ENCODE measurements at places on chromosomes 2 and 18.

DNA sequence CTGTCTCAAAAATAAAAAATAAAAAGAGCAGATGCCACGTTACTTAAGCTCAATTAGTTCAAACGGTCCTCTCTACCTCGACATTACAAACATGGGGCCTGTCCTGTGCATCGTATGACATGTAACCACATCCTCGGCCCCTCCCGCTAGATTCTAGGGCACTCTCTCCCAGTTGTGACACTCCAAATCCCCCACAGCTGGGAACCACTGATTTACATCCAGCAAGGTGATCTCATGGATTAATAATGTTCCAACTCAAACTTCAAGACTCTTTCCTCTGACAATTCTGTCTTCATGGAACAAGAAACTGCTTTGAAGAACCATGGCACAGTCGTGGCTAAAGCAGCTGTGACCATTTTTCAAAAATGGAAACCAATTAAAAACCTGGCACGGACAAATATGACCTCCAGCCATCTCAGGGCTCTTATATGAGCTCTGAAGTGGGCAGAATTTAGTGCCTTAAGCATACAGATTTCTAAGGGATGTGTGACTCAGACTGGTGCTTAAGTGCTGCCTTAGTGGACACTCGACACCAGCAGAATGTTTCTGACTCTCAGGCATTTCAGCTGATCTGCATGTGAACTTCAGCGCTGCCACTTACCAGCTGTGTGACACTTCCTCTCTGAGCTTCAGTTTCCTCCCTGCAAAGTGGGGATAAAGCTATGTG is 31.7 kb upstream of the ASAP2 start:
- DNase-seq: no peak

DNA sequence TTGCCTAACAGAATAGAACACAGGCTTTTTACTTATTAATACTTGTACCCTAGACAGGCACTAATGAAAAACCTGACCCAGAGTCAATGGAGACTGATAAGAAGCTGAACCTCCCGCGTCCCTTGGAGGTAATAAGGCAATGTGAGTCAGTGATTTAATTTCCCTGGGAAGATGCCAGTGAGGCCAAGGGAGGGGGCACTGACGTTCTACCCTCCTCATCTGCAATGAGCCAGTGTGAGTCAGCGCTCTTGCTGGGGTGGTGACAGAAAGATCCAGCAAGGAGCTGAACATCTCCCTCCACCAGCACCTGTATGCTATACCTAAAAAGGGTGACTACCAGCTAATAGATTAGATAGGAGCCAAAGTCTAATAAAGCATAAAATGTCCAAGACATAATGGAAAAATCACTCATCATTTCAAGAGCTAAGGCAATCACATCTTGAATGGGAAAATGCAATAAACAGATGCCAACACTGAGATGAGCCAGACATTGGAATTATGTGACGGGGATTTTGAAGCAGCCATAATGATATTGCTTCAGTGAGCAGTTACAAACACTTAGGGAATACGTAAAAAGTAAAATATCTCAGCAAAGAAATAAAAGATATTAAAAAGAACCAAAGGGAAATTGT is 116.9 kb downstream of the TPGS2 start:
- no peak for DNase-seq

- no peak for DNase-seq
Observed at GRCh38 chr18:76643199-76643598, 148.2 kb upstream of the ZNF516 start.

- peak; percentile 28 for DNase-seq
Observed at GRCh38 chr2:164840930-164841718, 499 bp downstream of the COBLL1 start.

DNA sequence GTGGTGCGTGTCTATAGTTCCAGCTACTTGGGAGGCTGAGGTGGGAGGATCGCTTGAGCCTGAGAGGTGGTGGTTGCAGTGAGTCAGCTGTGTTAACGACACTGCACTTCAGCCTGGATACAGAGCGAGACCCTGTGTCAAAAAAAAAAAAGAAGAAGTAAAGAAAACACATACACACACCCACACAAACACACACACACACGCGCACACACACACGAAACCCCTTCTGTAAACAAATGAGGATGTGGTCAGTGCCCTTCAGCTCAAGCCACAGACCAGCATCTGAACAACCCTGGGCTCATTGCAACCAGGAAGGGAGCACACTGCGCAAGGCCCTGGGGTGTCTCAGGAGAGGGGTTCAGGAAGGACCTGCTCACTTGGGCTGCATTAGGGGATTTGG is 47.9 kb upstream of the KCNF1 start:
- DNase-seq: peak; percentile 59

DNA sequence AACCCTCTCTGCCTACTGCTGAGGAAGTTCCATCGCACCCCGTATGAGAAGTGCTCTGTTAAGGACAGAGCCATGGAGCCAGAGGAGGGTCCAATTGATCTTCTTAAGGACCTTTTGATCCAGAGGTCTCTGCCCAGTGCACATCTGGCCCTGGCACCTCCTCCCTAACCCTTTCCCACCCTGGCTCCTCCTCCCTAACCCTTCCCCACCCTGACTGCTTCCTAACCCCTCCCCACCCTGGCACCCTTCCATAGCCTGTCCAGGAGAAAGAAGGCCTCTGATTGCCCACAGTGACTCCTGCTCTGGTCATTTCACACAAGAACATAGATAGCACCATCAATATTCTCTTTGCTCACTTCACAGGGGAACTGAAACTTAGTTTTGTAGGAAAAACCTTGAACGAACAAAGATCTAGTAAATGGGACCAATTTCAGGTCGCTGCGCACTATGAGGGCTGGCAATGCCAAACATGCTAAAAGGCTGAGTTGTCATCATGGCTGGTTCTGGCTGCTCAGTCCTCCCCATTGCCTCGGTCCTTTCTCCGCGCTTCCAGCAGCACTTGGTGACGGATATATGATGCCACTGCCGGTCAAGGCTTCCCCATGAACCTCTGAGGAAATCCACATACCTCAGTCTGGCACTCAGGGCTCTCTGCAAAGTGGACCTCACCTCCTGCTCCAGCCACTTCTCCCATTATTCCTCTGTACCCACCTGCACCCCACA is 49.2 kb downstream of the PKDCC start:
- DNase-seq: peak; percentile 65

DNA sequence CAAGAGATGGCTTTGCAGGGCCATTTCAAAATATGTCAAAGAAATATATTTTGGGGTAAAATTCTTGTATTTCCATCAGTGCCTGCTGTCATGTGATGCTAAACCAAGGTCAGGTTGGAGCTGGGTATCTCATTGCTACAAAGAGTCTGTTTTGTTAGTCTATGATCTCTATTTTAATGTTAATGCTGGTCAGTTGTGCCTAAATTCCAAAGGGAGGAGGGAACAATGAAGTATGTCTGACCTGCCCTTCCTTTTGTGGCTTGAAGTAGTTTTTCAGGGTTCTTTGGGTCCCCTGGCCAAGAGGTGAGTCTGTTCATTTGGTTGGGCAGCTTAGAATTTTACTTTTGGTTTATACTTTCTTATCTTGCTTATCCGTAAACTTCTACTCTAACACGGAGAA is 61.6 kb upstream of the DYNAP start:
- DNase-seq: no peak

GRCh38 chr18:11035814-11036495 is 113.4 kb downstream of the PIEZO2 start:
- DNase-seq: no peak

GRCh38 chr2:170260188-170260587 is 82.2 kb downstream of the MYO3B start:
- DNase-seq: no peak

GRCh38 chr18:57146956-57147636 is at the start of gene BOD1L2:
TSS of gene BOD1L2 (plus strand) at chr18:57147087. CDS start at chr18:57147313, 226 bp downstream.
- no peak for DNase-seq

GRCh38 chr2:226172939-226173338 is 626.7 kb downstream of the IRS1 start:
- no peak for DNase-seq

DNA sequence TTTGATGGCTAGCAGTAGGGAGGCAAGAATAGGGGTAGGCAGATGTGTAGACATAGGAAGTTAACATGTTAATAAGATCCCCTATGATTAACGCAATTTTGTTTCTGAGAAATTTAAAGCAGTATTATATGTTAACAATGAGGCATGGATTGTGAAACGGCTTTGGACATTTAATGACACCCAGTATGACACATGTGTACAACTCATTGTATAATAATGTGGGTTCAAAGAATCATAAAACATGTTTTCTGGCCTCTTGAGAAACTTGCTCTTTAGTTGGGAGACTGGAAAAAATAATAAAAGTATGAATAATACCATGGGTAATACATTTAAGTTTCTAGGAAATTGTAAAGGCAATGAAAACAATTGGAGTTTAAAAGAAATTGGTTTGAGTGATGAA is 332.1 kb upstream of the CDH20 start:
- DNase-seq: no peak

GRCh38 chr18:50769463-50769862 is 50.4 kb downstream of the MRO start:
- DNase-seq: no peak

DNA sequence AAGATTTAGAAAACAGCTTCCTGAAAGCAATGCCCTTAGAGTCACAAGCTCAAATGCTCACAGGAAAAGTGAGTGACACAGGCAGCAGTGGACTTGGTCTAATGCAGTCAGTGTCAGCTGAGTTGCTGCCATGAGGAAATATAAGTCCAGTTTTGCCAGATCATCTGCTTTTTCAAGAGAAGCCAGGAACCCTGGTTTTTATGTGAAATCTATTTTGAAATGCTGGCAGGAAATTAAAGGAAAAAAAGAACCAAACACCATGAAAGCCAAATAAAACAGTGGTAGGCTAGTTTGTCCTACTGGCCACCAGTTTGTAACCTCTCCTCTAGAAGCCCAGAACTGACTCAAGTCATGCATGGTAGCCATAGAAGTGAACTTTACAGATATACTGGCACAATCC is 109.2 kb downstream of the THADA start:
- no peak for DNase-seq

DNA sequence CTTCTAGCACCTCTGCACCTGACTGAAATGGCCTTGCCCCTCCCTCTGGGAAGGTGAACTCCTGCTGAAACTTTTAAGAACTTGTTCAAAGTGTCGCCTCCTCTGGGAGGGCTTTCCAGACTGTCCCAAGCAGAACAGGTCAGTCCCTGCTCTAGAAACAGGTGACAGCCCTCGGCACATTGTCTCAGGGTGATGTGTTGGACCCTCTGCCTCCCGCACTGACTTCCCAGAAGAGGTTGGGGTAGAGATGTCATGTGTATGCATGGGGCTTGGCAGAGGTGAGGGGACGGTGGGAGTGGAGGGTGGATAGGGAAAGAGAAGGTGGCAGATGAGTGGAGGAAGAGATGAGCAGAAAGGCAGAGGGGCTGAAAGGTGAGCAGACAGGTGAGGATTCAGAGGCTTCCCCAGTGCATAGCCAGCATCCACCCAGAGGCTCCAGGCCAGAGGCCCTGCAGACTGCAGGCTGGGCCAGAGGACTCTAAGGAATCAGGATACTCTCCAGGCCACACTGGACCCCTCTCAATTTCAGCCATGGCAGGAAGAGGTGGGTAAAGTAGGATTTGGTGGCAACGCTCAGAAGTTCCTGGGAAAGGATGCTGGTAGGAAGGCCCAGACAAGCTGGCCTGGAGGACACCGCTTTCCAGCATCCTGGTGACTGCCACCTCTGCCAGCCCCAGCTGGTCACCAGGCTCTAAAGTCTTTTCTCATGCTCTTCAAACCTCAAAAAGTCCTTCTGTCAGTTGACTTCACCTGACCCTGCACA is 24.8 kb upstream of the TNS1 start:
- no peak for DNase-seq

- no peak for DNase-seq
Observed at GRCh38 chr2:103008586-103008985, 246.8 kb downstream of the TMEM182 start.

DNA sequence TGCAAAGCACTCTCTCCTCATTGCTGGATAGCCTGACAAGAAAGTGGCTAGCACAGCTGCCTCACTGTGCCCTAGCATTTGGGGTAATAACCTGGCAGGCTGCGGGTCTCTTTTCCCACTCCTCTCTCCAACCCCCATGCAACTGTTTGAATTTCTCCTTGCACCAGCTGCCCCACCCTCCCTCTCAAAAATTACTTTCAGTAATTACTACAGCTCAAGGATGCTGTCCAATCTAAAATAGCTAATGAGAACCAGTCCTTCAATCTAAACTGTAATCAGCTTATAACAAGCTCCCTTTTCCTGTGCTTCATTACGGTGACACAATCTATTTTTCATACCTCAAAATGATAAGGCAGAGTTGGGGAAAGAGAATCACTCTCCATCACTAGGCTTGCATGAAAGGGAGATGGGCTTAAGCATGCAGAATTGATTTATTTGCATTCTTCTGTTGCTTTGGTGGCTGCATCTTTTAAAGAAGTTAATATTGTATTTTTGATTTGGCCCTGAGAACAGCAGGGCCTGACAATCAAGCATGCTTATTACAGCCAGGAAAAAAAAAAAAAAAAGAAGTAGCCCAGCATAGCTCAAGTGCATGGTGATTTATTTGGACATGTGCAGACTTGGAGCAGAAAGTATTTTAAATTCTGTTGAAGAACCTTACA is 881.8 kb downstream of the SLC4A3 start:
- DNase-seq: no peak

DNA sequence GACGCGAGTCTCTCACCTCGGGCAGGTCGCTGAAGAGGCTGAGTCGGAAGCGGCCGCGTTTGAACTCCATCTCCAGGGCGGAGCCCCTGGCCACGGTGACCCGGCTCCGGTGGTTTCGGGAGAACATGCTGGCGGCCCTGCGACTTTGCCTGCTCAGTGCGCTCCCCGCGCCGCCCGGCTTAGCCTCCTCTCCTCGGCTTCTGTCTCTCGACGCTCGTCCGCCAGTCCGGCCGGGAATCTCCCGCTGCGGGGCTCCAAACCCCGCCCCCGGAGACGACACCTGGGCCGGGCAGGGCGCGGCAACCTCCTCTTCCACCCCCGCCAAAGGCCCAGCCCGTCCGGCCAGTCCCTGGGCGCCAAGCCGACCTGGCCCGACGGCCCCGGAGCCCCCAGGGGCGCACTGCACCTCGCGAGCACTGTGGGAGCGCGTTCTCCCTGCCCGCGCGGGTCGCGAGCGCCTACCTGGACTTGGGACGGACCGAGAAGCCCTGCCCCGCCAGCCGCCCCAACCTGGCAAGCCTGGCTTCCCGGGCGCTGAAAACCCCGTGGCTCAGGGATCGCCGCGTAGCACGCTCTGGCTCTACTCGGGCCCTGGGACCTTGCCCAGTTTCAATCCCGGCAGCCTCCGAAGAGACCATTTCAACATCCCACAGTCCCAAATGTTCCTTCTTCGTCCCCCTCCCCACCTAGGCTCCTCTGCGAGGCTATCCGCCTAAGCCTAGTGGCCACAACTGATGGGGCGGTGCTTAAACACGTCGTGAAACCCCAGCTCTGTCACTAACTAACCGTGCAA is at the start of gene RTKN:
TSS of gene RTKN (minus strand) at position 248 of the 793 bp plus-strand sequence. CDS start at position 127, 121 bp downstream.
- peak; percentile 70 for DNase-seq

DNA sequence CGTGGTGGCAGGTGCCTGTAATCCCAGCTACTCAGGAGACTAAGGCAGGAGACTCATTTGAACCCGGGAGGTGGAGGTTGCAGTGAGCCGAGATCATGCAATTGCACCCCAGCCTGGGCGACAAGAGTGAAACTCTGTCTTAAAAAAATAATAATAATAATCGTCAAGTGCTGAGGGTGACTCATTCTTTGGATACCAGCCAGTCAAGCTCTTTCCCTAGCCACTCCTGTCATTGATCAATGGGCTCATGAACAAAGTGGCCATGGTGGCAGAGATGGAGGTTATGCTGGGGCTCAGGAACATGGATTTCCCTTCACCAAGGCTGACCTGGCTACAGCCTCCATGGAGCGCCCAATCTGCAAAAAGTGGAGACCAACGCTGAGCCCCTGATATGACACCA is 94.5 kb upstream of the HAAO start:
- DNase-seq: no peak
